Stimulated activated CD4-positive, alpha-beta T cell treated with anti-CD3 and anti-CD28 coated beads, Interleukin-4, amount 100 ng/mL, for 24 hours (primary cell): ENCODE measurements at places on chromosomes 13 and 19.

GRCh38 chr19:1495799-1496713 is 5.1 kb downstream of the REEP6 start:
- no peak for DNase-seq

DNA sequence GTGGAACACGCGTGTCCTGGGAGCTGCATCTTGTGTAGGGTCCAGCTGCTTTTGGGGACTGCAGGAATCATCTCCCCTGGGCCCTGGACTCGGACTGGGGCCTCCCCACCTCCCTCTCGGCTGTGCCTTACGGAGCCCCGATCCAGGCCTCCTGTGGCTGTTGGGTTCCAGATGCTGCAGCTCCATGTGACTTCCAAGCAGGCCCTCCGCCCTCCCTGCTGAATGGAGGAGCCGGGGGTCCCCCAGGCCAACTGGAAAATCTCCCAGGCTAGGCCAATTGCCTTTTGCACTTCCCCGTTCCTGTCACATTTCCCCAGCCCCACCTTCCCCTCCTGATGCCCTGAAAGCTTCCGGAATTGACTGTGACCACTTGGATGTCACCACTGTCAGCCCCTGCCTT is 6.2 kb upstream of the PGLS start:
- DNase-seq: no peak

DNA sequence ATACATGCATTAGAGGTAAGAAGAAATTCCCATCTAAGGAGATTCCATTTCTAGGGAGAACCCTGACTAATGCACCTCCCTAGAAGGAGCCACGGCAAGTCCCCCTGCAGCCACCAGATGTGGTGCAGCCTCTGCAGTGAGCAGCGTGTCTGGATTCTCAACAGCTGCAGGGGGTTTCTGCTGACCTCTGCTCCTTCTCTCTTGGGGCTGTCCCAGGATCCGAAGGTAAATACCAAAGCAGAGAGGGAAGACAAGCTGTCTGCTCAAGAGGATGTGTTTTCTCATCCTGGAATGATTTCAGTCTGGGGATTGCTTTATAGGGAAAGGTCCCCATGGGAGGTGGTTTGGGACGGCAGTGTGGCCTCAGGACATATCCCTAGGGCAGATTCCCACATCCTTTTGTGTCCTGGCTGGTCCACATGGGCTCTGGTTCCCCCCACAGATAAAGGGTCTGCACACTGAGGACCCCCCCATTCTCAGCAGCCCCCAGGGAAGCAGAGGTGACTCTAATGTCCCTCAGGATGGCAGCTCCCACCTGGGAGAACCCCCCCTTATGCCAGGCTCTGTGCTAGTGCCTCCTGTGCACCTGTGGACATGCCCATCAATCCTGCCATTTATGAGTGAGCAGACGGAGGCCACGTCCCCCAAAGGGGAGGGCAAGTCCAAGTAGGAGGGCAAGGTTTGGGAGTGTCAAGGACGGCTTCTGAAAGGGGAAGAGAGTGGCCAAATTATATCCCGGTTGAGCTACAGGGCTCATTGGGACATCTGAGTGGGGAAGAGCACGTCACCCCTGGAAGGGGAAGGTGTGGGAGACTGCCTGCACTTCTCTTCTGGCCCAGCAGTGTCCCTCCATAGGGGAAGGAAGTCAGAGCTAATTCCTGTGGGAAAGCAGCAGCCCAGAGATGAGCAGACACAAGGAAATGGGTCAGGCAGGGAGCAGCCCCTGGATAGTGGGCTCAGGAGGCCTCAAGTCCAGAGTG is 10.2 kb upstream of the OR10H5 start:
- no peak for DNase-seq

DNA sequence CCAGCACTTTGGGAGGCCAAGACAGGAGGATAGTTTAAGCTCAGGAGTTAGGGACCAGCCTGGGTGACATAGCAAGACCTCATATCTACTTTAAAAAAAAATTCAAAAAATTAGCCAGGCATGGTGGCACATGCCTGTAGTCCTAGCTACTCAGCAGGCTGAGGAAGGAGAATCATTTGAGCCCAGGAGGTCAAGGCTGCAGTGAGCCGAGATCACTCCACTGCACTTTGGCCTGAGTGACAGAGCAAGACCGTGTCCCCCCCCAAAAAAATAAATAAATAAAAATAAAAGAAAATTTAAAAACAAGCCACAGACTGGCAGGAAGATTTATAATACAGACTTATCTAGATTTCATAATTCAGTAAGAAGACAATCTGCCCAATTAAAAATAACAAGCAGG is 14.8 kb downstream of the PSPC1 start:
- no peak for DNase-seq

- DNase-seq: peak; percentile 52
These were observed at the start of gene PKN1 for GRCh38 chr19:14432791-14433553. PKN1 (plus strand) TSS chr19:14433306; CDS start chr19:14433522, 216 bp downstream.

DNA sequence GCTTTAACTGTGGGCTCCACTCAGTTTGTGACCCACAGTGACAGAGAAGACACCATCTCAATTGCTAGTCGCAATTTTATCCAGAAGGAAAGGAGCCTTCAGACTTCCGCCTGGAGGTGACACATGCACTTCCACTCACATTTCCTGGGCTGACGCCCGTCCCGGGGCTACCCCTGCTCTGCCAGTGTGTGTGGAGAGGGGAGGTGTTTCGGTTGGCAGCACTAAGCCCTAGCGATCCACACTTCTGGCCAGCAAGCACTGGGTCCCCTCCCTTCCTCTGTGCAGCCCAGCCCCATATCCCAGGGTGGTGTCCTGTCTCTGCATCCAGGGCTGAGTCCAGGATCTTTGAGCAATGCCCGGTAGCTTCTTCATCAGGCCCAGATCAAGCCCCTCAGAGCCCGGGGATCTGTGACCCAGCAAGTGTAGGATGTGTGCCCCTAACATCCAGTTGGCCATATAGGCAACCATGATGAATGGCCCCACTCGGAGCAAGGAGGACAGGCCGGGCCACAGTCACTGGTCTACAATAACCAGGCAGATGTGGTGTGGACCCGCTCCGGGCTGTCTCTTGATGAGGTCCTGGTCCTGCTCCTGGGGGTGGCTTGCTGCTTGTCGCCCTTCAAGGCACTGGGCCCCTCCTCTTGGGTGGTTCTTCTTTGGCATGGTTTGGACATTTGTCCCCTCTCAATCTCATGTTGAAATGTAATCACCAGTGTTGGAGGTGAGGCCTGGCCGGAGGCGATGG is 141.9 kb upstream of the SPACA7 start:
- DNase-seq: no peak
